ENCODE measurements at places on chromosomes 13 and 19.

DNA sequence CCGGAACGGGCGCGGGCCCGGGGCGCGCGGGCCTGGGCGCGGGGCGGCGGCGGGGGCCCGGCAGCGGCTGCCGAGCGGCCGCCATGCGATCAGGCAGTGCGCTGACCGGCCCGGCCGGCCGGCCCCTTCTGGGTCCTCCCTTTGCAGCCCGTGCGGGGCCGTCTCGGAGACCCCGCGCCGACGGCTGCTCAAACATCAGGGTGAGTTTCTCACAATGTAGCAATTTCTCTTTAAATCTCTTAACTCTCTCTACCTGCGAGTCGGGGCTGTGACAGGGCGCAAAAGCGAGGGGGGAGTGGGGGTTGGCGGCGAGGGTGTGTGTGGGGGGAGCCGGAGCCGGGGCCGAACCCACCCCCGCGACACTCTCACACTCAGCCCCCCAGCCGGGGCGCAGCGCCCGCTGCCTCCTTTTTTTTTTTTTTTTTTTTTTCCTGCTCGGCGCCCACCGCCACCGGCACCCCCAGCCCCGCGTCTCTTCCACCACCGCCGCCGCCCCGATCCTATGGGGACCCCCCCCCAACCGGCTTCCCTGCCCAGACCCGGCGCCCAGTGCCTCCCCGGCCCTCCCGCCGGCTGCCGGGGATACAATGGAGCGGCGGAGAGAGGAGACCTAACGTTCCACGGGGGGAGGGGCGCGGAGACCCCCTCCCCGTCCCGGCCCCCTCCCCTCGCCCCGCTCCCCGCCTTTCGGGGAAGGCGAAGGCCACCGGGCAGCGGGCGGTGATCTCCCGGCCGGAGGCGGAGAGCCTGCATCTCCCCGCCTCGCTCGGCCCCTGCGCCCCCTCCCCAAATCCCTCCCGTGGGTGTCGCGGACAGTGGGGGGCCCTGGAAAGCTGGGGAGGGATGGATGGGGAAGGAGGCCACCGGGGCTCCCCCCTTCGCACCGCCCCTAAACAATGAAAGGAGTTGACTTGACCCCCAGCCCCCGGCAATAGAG is at the start of gene BICRA:
Gene BICRA, plus strand, starts transcription at position 166 of the 937 bp plus-strand sequence. CDS start 64,441 bp downstream, outside the sequence.
- no peak for DNase-seq

- no peak for DNase-seq
Observed at GRCh38 chr13:24063281-24063877, 97.1 kb upstream of the SPATA13 start.

DNA sequence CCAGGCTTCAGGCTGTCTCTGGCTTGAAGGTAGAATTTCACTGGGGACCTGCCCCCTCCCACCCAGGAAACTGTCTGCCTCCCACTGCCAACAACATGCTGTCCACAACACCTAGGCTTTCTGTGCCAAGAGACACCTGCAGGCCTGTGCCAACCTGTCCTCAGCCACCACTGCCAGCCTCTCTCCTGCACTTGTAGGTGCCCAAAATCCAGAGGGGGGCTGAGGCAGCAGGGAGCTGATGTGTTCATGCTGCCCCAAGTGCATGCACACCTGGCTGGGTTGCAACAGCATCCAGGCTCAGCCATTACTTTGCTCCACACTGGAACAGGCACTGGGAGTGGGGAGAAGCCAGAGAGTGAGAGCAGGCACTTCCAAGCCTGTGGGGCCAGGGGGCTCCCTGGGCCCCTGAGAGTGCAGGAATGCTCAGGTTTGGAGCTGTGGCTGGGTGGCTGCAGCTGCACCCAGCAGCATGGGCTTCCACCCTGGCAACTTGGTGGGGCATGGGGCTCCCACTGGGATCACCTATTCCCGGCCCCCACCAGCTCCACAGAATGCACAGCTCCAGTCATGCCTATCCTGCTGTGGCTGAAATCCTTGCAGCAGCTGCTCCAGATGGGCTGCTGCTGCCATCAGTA is 218.1 kb upstream of the OBI1 start:
- DNase-seq = no peak

GRCh38 chr13:81394640-81395039 is 1053.7 kb upstream of the SPRY2 start:
- DNase-seq = no peak

- DNase-seq = no peak
Observed at GRCh38 chr19:5356428-5356827, 15.8 kb upstream of the PTPRS start.

- DNase-seq = no peak
Observed at GRCh38 chr13:65710514-65710913, 1519.6 kb downstream of the PCDH9 start.

GRCh38 chr13:106139377-106139776 is 396.1 kb downstream of the EFNB2 start:
- DNase-seq = no peak

DNA sequence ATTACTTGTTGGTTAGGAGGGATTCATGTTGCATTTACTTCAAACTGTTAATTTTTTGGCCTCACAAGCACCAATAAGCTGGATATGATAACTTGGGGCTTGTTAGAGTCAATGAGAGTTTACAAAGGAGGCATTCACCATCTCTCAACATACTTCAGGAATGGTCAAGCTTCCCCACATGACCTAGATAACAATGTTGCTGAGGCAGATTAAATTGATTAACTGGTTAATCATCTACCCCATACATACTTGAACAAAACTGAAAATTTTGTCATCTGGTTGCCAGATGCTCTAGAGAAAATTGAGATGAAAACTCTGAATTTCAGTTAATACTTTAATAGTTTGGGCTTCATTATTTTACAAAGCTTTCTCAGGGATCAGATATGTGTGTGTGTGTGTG is 43.0 kb upstream of the UBL3 start:
- no peak for DNase-seq

GRCh38 chr19:14971474-14971873 is 8.2 kb downstream of the SLC1A6 start:
- DNase-seq = no peak

Data from glomerular endothelial cell (primary cell).